ENCODE measurements at places on chromosomes 16 and 17.

DNA sequence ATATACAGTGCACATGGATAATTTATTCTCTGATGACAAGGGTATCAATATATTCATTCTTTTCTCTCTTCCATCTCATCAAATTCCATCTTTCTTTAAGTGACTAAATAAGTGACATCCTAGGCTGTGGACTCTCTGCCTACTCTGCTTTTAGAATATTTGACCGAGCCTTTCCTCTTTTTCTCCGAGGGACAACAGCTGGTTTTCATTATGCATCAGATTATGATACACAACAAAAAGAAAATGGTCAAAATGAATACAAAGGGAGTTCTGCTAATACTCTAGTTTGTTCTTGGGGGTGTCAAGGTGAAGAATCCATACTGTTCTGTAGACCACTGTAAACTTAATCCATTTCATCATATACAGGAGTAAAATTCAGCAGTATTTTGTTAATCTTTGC is 942.6 kb downstream of the KCNJ2 start:
- DNase-seq: no peak

GRCh38 chr17:75832164-75832651 is 12.0 kb downstream of the UNC13D start:
- no peak for DNase-seq

- no peak for DNase-seq
Measured at GRCh38 chr16:76297941-76298340, 20.7 kb downstream of the CNTNAP4 start.

DNA sequence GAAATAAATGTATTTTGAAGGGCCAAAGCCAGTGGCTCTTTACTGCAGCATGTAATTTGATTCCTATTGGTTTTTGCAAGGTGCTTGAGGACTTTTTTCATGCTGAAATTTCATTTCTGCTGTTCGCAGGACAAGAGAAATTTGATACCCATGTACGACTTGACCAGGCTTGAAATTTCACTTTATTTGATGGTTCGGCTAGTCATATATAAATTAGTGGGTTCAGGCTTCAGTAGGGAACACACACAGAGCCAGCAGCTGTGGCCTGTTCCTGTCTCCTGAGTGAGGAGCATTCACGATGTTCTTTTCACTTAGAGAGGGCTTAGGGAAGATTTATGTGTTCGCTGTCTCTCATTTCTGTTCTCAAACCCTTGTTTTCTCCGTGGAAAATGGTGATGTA is 258.4 kb upstream of the CACNG5 start:
- no peak for DNase-seq

DNA sequence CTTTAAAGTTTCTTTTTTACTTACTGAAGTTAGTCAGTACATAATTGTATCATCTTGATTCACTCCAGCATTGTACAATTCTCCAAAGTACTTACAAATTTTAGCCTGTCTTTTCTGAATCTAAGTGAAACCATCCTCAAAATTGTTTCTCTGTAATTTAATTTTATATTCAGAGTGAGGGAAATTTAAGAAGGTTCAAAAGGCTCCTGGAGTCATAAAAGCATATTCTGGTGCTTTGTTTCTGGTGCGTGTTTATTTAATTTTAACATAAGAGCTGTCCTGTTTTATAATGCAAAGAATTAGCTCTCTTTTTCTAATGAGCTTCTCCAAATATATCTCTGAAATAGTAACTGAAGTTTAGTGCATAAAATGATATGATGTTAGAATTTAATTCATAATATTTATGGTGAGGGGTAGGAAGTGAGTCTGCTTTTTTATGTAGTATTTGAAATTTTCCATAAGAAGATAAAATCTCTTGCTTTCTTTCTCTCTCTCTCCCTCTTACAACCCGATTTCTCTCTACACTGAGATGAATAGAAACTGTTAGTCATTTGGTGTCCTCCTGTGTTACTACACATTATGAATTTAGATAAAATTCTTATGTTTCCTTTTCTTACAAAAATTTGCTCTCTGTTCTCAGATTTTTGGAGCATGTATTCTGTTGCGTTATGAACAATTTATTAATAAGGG is 339.8 kb downstream of the BCAS3 start:
- no peak for DNase-seq

- no peak for DNase-seq
Measured at GRCh38 chr17:74671031-74671771, 41.5 kb downstream of the CD300LF start.

DNA sequence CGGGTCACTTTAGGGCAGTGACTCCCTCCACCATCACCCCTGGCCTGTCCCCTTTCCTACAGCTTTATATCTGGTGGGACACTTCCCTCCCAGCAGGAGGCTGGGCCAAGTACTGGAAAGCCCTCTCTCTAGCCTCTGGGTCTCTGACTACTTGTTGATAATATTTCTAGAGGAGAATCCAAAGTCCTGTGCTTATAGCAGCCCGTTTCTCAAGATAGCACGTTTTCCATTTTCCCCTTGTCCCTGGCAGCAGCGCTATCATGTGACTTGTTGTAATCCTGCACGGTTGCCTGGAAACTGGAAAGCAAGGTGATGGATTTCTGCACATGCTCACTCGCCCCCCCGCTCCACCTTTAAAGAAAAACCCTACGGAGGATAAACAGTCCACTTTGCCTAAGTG is 3.3 kb upstream of the AXIN2 start:
- peak; percentile 75 for DNase-seq

DNA sequence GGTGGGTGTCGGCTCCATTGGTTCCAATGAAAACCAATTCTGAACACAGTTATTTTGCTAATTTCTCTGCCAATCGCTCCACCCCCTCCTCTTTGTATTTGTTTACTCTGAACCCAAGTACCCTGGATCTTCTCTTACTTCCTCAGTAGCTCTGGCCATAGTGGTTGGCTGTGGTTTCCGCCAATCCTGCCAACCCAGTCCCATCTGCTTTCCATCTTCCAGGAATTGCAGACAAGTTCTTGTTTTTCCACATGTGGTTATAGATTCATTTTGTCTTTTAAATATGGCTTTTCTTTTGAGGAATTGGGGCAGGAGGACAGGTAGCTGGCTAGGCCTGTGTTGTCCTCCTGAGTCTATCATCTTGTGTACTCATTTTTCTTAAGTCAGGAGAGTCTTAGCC is 92.0 kb downstream of the CYLD start:
- DNase-seq: no peak

Data from NCI-H2171 (cell line).